ENCODE measurements at places on chromosomes 4 and X. TPM values are rescaled to one million over a fixed set of nuclear protein-coding genes. Genes with fewer than 3 reads are reported as not detected.

- no peak for DNase-seq
Measured at GRCh38 chr4:26731351-26732035, 129.1 kb upstream of the STIM2 start.

DNA sequence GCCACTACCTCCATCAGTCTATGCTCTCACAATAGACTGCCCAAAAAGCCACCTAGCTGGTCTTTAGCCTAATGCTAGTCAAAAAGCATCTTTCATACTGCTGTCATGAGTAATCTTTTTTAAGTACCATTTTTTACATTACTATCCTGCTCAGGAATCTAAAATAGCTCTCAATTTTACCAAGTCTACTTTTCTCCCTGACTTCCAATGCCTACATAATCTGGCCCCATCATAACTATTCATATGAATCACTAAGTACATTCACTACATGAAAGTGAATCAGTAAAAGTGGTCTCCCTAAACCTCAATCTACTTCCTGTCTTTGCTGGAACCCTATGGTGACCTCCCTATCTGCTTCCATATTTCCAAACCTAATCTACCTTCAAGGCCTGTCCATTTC lies 105.9 kb downstream of the THOC2 start:
- no peak for DNase-seq

GRCh38 chr4:140046016-140046415 lies 108.0 kb downstream of the MAML3 start:
- no peak for DNase-seq

DNA sequence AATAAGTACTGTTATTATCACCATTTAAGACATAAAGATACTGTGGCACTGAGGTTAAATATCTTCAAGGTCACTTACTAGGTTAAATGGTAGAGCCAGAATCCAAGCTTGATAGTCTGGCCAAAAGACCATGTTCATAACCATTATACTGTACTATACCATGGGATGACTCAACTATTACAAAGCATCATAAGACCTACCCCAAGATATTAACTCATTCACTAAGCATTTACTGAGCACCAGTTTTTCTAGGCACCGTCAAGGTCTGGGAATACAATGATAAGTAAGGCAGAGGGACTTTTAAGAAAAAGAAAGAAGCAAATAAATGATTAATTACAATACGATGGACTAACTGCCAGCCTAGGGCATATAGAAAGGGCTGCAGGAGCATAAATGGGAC lies 95.5 kb upstream of the KCTD8 start:
- no peak for DNase-seq

The ANKRD50 gene
- 0.40 TPM for total RNA-seq

- no peak for DNase-seq
Measured at GRCh38 chr4:23033796-23034195, 341.1 kb downstream of the GBA3 start.

DNA sequence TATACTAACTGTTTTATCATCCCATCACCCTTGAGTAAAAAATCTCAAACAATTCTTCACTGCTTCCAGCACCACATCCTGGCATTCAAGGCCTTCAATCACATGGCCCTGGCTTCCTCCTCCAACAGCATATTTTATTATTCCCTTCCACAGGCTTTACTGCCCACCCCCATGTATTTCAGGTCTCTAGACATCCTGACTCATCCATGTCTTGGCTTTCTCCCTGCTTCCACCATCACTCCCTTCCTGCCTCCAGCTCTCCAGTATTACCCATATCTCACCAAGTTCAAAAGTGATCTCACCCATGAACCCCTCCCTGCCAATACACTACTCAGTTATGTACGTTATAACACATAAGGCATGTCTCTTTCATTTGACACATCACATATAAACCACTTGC lies 34.7 kb upstream of the PLAC1 start:
- DNase-seq, result no peak

The GAGE12E gene
- not detected for total RNA-seq

The C4orf17 gene
- not detected for total RNA-seq

The PABPC4L gene
- not detected for total RNA-seq

DNA sequence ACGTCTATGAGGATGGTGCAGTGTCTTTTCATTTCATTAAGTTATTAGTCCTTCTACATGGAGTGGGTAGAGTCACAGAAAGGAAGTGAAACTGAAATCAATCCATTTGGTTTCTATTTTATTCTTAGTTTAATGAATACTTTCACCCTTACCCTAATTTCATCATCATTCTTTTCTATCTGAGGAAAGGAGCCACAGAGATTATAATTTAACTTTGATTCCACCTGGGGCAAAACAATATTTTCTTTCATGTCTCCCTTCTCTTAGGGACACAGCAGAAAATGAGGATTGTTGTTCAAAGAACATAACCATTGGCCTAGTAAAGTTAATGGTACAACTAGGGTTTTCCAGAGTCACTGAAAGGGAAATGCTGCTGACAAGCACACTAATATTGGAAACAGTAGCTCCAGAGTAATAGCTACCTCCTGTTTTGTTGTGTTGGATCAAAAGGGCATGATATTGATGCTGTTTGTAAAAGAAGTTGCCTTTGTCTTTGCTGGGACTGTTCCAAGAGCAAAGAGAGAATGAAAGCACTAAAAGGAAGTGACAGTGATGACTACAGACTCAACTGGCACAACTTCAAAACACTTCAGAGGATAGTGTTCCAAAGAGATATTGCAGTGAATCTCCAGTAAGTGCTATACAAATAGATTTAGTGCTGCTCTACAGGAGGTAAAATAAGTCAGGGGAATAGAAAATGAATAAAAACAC lies 247.1 kb upstream of the PITX2 start:
- no peak for DNase-seq

- DNase-seq, result no peak
Measured at GRCh38 chr4:150012851-150013360, 65.3 kb upstream of the DCLK2 start.

All from activated CD4-positive, alpha-beta T cell treated with anti-CD3 and anti-CD28 coated beads, Interleukin-2, amount 10 ng/mL, durations not matched to agents 7 days and 5 days (primary cell).